ENCODE measurements at places on chromosomes 11 and 22. TPM values are rescaled to one million over a fixed set of nuclear protein-coding genes. Genes with fewer than 3 reads are reported as not detected.

TMPRSS6 gene
- total RNA-seq: 0.31 TPM

SGSM1 gene
- total RNA-seq: not detected

NADSYN1 gene
- total RNA-seq: 90.2 TPM

SLC29A2 gene
- 4.7 TPM for total RNA-seq

SLC43A3 gene
- 158 TPM for total RNA-seq

DNA sequence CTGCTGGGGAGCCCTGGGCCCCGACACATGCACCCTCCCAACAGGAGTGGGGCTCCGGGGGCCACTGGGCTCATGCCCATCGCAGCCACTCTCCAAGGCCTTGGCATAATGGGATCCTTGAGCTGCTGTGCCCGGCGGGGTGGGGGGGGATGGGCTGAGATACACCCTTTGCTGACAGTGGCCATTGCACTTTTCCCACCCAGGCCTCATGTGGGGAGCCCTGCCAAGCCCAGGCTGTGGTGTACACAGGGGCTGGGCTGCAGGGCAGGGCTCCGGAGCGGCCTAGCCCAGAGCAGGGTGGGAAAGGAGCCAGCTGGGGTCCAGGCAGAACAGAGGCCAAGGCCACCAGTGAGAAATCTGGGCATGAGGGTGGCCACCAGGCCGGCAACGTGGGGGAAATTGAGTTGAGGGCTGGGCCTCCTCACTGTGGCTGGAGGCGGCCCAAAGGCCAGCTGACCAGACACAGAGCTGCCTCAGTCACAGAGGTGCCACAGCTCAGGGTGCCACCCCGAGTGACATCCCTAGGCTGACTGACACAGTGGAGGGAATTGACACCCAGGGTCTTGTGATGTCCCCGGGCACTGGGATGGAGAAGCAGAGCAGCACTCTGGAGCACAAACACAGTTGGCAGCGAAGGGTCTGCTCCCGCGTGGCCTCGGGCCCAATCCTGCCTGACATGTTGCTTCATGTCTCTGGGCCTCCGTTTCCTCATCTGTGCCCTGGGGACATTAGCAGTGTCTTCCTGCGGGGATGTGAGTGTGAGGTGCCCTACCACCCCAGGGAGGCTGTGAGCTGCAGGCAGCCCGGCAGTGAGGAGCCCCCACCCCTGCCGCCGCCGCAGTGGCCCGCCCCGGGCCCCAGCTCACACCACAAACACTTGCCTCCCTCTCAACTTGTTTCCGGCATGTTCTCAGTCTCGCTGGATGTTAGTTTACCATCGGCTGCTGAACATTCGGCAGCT lies 30.4 kb downstream of the RTN4R start:
- no peak for DNase-seq
- peaks cover 10% of the 10 kb centered on the region for H3K4me1 ChIP-seq
- H3K4me3 ChIP-seq: no peak overlapping the region
- H3K27me3 ChIP-seq: no peaks in the 10 kb centered on the region

DNA sequence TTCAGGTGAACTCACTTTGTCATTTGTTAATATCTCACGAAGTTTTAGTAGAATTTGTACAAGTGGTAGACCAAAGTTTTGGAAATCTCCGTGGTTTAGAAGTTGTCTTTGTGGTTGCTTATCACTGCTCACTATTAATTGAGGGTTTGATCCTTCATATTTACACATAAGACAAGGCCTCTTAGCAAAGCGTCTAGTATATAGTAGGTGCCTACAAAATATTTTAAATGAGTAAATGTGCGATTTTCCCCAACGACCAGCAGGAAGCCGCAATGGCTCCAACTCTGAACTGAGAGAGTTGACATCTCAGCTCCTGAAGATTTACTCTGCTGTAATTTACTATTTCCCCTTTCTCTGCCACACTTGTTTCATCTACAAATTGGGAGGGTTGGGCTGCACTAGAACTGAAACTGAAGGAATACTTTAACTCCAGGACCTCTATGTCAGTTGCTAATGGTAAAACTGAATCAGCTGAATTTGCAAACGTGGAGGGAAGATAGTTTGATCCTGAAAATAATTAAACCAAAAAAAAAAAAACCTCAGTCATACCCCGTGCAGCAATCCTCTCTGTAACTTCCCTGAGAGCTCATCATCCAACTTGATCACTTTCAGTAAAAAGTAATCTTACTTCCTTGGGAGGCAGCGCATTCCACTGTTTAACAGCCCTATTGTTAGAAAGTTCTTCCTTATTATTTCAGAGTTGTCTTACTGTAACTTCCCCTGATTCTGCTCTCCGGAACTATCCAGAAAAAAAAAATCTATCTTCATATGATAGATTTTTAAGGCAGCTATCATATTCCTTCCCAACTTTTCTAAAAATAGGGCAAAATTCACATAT lies 1.3 kb upstream of the SBF2 start:
- H3K27me3 ChIP-seq: peaks cover 8% of the 10 kb centered on the region
- no peak overlapping the region for H3K4me3 ChIP-seq
- H3K4me1 ChIP-seq: peaks cover 18% of the 10 kb centered on the region
- H3K36me3 ChIP-seq: no peaks in the 10 kb centered on the region

- no peak overlapping the region for H3K4me3 ChIP-seq
- DNase-seq: no peak
- H3K36me3 ChIP-seq: no peaks in the 10 kb centered on the region
- no peaks in the 10 kb centered on the region for H3K4me1 ChIP-seq
- no peaks in the 10 kb centered on the region for H3K27me3 ChIP-seq
These were observed 31.9 kb upstream of the TP53I11 start for GRCh38 chr11:44982496-44983062.

- no peak overlapping the region for H3K27ac ChIP-seq
- H3K4me3 ChIP-seq: no peak overlapping the region
- H3K4me1 ChIP-seq: no peaks in the 10 kb centered on the region
- H3K27me3 ChIP-seq: peaks cover 5% of the 10 kb centered on the region
- no peak for DNase-seq
These were observed 20.1 kb downstream of the ZBTB16 start for GRCh38 chr11:114079511-114080065.

DNA sequence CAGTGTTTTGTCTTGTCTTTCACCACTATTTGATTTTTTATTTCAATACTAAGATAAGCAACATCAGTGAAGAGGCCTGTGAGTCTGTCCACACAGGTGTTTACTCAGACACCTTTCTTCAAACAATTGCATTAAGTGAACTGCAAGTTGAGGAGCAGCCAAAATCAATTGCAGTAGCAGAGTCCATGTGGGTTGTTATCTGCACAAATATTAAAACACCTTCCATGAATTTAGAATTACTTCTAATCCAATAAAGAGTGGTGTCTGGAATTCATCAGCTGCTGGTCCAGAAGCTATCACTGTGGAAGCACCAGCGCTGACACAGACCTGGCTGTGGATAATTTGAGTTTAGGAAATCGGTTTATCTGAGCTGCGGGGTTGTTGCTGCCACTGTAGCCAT lies 83.5 kb upstream of the FAT3 start:
- H3K27me3 ChIP-seq: no peaks in the 10 kb centered on the region
- DNase-seq: no peak
- no peaks in the 10 kb centered on the region for H3K36me3 ChIP-seq
- no peak overlapping the region for H3K27ac ChIP-seq
- no peak overlapping the region for H3K4me3 ChIP-seq

DNA sequence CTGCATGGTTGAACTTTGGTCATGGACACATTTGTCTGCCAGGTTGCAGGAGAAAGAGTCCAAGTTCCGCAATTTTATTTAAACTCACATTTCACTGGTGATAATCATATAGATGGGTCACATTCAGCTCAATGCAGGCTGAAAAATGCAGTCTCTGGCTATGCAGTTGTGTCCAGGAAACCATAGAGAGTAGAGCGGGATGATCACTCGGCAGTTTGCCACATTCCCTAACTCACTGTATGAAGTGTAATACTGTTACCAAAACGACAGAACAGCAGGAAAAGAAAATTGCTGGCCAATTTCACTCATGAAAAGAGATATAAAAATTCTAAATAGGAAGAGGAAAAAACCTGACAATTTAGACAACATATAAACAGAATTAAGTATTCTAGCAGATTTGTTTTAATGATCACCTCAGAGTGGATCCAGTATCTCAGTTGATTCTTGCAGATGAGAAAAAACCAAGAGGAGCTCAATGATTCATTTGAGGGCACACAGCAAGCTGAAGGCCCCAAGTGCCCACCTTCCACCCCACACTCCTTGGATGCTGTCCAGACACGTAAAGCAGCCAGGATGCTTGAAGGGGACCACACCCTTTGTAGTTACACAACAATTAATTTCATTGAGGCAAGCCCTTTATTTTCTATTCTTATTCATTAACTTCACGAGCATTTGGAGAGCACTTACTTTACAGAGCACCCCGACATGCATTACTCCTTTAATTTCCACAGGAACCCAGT lies 422.3 kb downstream of the SOX6 start:
- H3K4me1 ChIP-seq: no peaks in the 10 kb centered on the region
- no peak overlapping the region for H3K4me3 ChIP-seq
- no peaks in the 10 kb centered on the region for H3K36me3 ChIP-seq
- no peaks in the 10 kb centered on the region for H3K27me3 ChIP-seq

GRCh38 chr22:44473580-44473979 lies 24.5 kb downstream of the RTL6 start:
- H3K4me3 ChIP-seq: no peak overlapping the region
- DNase-seq: no peak
- H3K4me1 ChIP-seq: no peaks in the 10 kb centered on the region
- no peaks in the 10 kb centered on the region for H3K27me3 ChIP-seq
- H3K36me3 ChIP-seq: no peaks in the 10 kb centered on the region
- no peak overlapping the region for H3K27ac ChIP-seq

DNA sequence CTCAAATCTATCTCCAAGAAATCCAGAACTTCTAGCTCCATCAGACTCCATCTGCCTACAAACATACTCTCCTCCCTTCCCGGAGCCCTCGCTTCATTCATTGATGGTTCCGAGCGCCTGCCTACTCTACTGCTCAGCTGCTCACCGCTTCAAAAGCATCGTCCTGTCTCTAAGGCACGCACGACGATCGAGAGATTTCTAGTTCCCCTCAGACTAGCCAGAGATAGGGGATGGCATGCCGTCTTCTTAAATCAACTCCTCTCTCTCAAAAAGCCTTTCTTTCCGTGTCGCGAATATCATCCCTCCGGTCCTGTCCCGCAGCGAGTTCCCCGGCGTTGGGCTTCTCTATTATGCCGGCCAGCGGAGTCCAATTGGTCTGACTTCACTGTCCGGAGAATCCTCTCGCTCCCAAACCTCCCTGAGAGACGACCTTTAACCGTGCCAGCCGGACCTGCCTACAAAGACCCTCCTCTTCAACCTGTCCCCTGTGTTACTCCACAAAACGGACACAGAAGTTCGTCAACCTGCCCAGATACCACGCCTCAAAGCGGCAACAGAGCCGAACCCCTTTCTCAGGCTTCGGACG lies 592 bp downstream of the EEF1G start:
- H3K27me3 ChIP-seq: no peaks in the 10 kb centered on the region
- peak overlapping the region; percentile 99 for H3K4me3 ChIP-seq
- H3K4me1 ChIP-seq: peaks cover 24% of the 10 kb centered on the region
- peak overlapping the region; percentile 93 for H3K27ac ChIP-seq
- H3K36me3 ChIP-seq: peaks cover 38% of the 10 kb centered on the region
- no peak for DNase-seq

- no peak overlapping the region for H3K4me3 ChIP-seq
- no peak for DNase-seq
- no peaks in the 10 kb centered on the region for H3K4me1 ChIP-seq
- H3K27me3 ChIP-seq: no peaks in the 10 kb centered on the region
- H3K27ac ChIP-seq: no peak overlapping the region
- H3K36me3 ChIP-seq: no peaks in the 10 kb centered on the region
These were observed 27.1 kb downstream of the C11orf96 start for GRCh38 chr11:43969543-43969942.

- DNase-seq: no peak
- H3K36me3 ChIP-seq: peaks cover 24% of the 10 kb centered on the region
- H3K27ac ChIP-seq: no peak overlapping the region
- peaks cover 13% of the 10 kb centered on the region for H3K4me1 ChIP-seq
These were observed 2.3 kb downstream of the GATD1 start for GRCh38 chr11:774873-775592.

DNA sequence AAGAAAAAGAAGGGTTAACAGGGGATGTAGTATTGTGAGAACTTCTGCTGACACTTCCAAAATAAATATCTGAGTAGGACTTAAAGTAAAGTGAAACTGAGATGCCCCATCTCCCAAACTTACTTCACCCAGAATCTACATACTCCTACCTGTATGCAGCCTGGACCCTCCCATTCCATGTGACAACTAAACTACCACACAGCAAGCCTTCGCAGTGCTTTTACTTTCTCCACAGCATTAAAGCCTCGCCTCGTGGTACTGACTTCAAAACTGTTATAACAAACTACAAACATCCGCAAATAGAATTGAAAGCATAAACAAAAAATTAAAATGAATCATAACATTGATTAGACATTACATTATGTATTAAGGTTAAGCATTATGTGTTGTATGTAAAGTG lies 985 bp downstream of the MPZL2 start:
- no peaks in the 10 kb centered on the region for H3K27me3 ChIP-seq
- H3K4me1 ChIP-seq: peaks cover 9% of the 10 kb centered on the region
- no peaks in the 10 kb centered on the region for H3K36me3 ChIP-seq
- no peak overlapping the region for H3K27ac ChIP-seq
- H3K4me3 ChIP-seq: no peak overlapping the region

DNA sequence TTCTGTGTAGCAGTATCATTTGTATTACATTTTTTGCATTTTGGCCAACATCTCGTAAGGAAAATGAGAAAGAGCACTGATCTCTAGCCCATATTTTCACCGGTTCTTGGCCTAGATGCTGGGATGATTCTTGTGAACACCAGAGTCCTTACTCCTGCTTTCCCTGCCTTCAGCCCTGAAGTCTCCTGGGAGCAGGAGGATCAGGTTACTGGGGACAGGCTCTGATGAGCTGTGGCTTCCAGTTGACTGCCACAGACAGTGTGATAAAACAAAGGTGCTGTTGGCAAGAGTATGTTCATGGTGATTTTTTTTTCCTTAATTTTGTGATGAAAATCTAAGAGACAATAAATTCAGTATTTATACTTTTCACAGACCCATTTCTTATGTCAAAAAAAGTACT lies 34.2 kb upstream of the ADSL start:
- H3K4me3 ChIP-seq: no peak overlapping the region
- no peaks in the 10 kb centered on the region for H3K4me1 ChIP-seq
- DNase-seq: no peak

- H3K27ac ChIP-seq: peak overlapping the region; percentile 53
- H3K4me1 ChIP-seq: peaks cover 44% of the 10 kb centered on the region
- H3K36me3 ChIP-seq: no peaks in the 10 kb centered on the region
- no peaks in the 10 kb centered on the region for H3K27me3 ChIP-seq
- DNase-seq: no peak
These were observed 20.3 kb upstream of the POU2AF1 start for GRCh38 chr11:111399187-111400031.

DNA sequence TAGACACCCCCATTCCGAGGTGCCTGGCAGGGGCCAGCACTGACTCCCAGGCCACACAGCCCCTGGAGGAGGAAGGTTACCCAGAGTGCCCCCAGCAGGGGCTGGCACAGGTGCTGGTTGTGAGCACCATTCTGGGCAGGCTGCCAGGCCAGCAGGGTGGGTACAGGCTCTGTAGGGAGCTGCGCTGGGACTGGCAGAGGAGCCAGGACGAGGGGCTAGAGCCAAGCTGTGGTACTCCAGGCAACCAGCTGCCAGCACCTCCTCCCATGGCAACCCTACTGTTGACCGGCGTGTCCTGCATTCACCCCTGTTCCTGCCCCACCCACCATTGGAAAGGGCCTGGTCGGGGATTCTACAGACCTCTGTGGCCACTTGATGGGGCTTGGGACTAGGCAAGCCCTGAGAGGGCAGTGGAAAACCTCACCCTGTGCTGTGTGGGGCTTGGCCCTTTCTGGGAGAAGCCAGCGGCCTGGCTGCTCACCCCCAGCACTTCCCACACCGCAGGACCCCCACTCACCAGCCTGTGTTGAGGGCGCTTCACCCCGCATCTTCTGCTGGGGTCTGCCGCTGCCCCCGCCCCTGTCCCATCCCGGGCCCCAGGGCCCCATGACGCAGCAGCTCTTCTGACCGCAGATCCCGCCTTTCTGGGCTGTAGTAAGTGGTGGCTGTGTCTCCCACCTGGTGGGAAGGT lies 1.9 kb downstream of the CLDN5 start:
- DNase-seq: no peak
- H3K4me1 ChIP-seq: no peaks in the 10 kb centered on the region
- H3K27me3 ChIP-seq: peaks cover 2% of the 10 kb centered on the region
- no peak overlapping the region for H3K27ac ChIP-seq
- no peak overlapping the region for H3K4me3 ChIP-seq

Measured in GM12878 (cell line).